ENCODE measurements at places on chromosomes 7 and 10.

DNA sequence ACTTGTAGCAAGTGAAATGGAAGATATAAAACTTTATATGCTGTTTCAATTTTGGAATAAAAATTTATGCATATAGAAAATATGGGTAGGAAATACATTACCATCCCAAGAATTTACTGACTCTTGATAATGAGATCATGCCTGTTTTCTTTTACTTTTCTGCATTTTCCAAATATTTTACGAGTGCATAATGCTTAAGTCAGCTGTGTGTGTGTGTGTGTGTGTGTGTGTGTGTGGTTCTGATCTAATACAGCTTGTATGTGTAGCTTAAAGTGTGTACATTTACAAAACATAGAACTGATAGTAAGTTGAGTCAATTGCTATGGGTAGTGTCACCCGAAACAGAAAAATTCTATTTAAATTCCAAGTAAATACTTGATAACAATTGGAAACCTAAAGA lies 315.9 kb upstream of the LRRN3 start:
- DNase-seq: peak; percentile 30

DNA sequence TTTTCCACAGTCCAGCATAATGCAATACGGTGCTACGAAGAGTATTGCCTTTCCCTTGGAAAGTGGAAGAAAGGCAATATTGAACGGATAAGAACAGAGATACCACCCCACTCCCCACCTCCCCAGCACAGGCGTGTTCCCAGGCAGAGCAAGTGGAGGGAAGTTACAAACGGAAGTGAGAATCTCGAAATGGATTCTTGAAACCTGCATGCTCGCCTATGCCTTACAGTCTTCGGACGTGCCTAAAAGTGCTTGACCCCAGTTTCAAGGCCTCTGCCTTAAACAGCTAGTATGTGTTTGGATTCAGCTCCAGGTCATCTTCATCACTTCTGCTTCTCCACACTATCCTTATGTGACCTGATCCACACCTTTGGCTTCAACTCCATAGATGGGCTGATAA lies 35.0 kb upstream of the USP6NL start:
- DNase-seq: no peak

GRCh38 chr7:45494885-45495284 lies 79.3 kb upstream of the ADCY1 start:
- no peak for DNase-seq

DNA sequence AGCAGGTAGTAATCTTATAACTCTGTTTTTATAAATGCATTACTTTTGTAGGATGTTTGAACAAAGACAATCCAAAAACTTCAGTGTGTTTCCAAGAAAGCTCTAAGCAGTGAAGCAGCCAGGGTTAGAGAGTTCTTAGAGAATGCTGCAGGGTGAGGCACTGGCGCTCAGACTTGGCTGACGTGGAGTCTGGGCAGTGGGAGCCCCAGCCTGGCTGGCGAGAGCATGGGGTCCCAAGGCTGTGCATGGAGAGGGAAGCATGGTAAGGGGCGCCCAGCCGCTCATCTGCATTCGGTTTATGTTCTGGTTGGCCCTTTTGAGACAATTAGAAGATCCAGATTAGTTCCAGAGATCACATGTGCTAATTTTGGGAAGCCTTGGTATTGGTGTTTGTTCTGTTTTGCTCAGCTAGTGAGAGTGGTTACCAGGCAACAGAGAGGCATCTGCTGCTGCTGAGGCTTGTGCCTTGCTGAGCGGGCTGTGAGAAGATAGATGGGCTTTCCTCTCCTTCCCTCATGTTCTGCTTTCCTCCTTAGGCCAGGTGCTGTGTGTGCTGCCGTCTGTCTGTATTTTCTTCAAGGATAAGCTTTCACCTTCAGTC lies 10.3 kb downstream of the SUN1 start:
- DNase-seq: no peak

GRCh38 chr10:88190123-88190522 lies 326.7 kb downstream of the PTEN start:
- no peak for DNase-seq

GRCh38 chr10:59177031-59177797 lies 771 bp downstream of the PHYHIPL start:
- DNase-seq: peak; percentile 60

GRCh38 chr7:69857014-69857413 lies 258.7 kb downstream of the AUTS2 start:
- no peak for DNase-seq

- no peak for DNase-seq
Measured at GRCh38 chr10:97889461-97890265, 40.0 kb downstream of the GOLGA7B start.

DNA sequence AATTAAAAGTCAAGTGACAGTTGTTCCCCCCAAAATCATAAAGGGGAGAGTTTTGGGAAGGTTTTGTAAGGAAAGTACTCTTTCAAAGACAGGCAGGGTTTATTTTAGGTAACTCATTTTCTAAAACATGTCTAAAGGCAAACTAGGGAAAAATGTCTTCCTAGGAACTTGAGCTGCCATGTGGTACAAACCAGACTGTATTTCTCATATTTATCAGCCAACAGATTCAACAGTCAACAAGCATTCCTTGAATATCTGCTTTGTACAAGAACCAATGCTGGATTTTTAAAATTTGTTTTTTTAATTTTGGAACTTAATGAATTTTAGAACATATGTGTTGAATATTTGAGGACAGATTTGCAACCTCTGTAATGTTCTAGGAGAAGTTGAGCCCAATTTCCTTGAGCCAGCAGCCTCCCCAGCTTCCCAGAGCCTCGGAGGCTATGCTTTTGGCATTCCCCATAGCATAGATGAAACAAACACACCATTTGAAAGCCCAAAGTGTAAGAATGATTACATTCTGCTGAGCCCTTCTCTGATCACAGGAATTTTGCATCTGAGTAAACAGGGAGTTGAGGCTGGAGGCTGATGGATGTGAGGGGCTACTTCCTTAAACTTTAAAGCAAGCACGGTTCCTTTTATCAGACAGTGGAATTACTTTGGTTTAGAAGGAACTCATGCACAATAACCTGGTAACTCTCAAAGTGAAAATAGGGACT lies 345.1 kb downstream of the RNLS start:
- DNase-seq: no peak

- peak; percentile 78 for DNase-seq
Measured at GRCh38 chr7:149310113-149310836, 48.3 kb downstream of the ZNF783 start.

DNA sequence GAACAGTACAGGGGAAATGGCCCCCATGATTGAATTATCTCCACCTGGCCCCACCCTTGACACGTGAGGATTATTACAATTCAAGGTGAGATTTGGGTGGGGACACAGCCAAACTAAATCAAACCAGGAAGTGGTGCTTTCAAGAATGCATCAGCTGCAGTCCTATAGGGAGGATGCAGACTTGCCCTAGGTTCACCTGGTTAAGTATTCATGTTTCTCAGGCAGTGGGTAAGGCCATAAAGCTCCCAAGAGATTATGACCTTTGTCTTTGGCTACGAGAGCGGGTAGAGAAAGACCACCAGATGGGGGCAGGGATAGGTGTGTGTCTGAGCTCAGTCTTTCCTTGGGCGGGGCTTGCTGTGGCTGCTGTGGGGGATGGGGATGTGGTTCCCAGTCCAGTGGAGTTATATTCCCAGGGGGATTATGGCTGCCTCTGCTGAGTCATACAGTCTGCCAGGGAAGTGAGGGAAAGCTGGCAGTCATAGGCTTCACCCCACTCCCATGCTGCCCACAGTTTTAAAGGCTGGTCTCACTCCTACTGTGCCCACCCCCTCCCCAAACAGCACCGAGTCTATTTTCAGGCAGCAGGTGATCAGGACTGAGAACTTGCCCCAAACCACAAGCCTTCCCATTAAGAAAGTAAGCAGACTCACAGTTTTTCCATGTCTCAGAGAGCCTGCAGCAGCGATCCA lies 8.4 kb upstream of the R3HCC1L start:
- no peak for DNase-seq

DNA sequence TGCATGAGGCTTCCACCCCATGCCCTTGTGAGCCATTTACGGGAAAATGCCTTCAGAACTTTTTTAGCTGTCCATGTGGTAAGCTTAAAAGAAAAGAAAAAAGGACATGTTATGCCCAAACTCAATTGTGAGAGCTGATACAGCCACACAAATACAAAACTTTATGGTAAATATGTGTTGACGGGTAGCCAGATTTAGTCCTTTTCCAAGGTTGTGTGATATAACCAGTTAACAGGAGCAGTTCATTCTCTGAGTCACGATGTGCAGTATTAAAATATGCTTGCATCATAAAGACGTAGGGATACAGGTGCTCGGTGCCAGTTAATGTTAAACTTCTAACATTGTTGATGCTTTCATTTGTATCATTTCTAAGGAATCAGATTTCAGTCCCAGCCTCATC lies 350.4 kb downstream of the DNAJB6 start:
- DNase-seq: no peak

GRCh38 chr10:113241599-113242360 lies 291.7 kb downstream of the TCF7L2 start:
- no peak for DNase-seq

DNA sequence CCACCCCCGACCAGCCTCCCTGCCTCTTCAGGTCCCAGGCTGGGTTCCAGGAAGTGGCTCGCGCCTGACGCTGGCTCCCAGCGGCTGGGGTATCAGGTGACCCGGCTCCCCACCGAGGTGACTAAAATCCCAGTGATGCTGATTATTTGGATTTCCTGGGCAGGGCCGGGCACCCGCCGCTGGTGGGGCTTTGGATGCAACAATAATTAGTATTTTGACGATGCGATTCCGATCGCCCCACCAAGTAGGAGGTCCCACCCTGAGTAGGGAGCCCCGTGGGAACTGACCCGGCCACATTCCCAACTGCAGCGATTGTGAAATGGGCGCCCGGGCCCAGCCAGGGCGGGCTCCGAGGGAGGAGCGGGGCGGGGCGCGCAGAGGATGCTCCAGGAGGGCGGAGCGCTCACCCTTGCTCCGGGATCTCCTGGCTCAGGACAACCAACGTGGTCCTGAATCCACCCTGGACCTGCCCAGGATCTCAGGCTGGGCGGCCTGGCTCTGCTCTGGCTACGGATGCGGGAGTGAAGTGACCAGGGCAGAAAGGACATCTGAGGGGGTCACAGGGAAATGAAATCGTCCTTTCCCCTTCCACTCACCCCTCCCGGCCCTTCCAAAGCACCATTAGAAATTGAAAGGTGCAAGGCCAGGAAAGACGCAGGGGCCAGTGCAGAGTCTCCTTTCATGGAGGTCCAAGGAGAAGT lies 32.6 kb downstream of the DUSP5 start:
- DNase-seq: peak; percentile 81

GRCh38 chr7:63925626-63926460 lies 72.8 kb upstream of the ZNF722 start:
- no peak for DNase-seq

DNA sequence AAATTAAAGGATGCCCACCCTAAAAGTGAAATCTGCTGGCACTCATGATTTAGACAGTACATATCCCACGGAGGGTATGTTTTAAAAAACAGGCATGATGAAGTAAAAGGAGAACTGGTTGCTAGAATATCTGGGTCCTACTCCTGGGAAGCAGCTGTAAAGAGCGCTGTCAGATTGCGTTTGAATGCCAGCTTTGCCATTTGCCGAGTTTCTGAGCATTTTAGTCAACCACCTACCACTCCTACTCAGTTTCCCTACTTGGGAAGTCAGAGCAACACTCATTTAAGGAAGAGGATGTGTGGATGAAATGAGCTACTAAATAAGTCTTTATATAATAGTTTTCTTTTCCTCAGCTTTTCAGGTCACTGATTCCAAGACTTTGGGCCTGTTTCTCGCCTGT lies 1.1 kb upstream of the UMAD1 start:
- no peak for DNase-seq

DNA sequence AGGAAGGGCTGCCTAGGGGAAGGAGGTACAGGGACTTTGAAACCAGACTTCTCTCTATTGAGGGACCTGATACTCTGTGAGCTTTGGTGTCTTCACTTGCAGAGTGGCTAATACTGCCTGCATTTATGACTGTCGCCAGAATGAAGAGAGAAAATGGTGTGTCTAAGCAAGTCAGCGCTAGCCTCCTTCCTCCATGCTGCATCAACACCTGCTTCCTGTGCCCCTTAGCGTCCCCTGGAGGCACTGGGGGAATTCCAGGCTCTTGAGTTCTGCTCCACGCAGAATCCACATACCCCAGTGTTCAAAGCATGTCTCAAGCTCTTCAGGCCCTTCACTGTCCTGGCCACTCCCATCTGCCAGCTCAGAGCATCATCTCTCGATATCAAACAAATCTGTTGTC lies 140.5 kb downstream of the PKD1L1 start:
- no peak for DNase-seq

GRCh38 chr7:46725136-46725535 lies 804.1 kb upstream of the IGFBP3 start:
- DNase-seq: no peak

DNA sequence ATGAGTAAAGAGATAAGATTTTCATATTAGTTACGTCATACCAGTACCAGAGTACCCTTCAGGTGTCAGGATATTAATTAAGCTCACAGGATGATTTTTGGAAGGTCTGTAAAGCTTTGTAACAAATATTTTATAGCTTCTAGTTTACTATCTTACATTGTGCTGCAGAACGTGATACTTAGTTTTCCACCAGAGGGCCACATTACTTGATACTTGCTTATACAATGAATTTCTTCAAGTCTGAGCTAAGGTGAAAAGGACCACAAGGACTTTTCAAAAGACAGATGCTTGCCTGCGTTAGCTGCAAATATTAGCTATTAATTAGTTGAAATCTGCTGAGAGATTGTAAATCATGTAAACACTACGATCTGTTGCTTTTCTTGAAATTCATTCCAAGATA lies 12.2 kb downstream of the FOXP2 start:
- DNase-seq: peak; percentile 46

- DNase-seq: no peak
Measured at GRCh38 chr10:75593692-75594556, 162.5 kb downstream of the LRMDA start.

GRCh38 chr7:156896388-156897022 lies 3.5 kb upstream of the LMBR1 start:
- DNase-seq: no peak

DNA sequence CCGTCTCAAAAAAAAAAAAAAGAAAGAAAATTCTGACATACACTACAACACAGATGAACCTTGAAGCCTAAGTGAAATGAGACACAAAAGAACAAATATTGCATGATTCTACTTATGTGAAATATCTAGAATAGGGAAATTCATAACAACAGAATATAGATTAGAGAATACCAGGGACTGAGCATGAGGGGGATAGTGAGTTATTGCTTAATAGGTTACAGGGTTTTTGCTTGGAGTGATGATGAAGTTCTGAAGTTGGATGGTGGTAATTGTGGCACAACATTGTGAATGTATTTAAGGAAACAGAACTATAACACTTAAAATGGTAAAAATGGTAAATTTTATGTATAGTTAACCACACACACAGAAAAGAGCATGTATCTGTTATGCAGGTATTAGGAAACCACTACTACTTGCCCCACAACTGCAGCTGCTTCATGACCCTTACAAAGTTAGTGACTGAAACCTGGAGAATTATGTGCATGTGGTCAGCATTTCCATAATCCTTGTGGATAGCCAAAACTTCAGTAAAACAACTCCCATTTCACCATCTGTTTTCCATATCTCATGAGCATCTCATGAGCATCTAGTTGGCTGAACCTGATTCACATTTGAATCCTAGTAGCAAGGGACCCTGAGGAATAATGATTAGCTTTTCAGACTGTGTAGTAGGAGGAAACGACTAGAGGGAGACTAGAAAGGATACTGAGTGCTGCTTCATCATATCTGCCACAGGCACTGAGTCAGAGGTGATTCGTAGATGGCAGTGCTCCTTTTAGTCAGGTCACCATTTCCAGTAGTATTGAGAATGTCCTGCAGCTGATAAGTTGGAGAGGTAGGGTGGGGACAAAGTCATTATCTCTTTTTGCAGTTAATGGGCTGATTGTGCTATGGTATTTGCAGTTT lies 26.3 kb downstream of the SAMD8 start:
- DNase-seq: peak; percentile 69

- no peak for DNase-seq
Measured at GRCh38 chr10:78609976-78610375, 458.8 kb upstream of the ZMIZ1 start.

All from HCEC 1CT (cell line).